ENCODE measurements at places on chromosomes 12 and 14. TPM values are rescaled to one million over a fixed set of nuclear protein-coding genes. Genes with fewer than 3 reads are reported as not detected.

The C14orf132 gene
- 33.5 TPM for polyA plus RNA-seq

DNA sequence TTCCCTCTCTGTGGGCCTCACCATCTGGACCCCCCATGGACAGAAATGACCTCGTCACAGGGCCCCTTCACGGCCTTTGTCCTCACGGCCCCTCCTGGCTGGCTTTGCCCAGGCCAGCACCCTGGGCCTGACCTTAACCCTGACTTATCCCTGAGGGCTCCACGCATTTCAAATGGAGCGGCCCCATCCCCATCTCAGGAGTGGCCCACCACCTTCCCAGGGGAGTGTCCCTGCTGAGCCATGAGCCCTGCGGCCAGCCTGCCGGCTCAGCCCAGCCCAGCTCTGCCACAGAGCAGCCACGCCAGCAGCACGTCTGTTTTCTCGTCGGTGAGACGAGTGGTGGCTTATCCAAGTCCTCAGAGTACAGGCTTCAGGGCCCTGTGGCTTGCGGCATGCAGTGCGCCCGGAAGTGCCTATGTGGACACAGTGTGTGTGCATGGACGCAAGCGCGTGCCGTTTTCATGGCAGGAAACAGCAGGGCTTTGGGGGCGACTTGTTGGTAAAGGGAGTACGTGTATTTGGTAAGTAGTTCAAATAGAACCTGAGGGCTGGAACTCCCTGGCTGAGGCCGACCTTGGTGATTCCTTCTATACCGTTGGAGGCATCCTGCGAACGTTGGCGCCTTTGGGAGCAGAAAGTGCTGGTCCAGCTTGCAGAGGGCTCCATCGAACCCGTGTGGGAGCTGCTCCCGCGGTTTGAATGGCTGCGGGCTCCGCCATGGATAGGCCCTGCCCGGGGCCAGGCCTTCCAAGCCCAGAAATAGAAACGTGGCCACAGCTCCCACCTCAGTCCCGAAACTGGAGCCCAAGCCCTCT is 52.1 kb downstream of the LRCOL1 start:
- DNase-seq, result no peak

DNA sequence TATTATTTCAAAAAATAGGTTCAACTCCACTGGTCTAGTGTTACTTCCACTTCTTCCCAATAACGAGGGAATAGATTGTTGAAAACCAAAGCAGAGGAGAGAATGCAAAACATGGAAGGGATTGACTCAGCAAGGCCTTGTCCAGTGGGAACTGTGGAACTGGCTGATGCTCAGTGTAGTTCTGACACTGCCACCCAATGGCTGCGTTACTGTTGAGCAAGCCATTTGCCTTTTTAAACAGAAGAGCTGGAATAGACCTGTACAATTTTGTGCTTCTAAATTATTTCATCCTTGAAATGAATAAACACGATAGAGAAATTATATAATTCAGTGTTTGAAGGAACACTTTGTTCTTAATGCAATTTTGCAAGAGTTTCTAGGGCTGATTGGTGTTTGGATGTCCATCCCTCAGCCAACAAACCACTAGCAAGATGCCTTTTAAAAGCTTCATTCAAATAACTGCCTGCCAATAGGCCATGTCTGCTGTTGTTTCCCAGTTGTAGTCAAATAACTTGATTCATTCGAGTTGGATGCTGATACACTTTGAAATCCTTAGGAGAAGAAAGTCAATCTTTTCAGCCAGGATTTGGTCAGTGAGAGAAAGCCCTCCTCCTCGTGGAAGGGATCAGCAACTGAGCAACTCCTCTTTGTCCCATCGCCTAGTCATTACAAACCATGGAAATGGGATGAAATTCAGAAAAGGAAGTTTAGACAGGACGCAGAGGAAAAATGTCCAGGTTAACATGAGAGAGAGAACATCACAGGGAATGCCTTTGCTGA is 7.3 kb upstream of the MGP start:
- no peak for DNase-seq

DNA sequence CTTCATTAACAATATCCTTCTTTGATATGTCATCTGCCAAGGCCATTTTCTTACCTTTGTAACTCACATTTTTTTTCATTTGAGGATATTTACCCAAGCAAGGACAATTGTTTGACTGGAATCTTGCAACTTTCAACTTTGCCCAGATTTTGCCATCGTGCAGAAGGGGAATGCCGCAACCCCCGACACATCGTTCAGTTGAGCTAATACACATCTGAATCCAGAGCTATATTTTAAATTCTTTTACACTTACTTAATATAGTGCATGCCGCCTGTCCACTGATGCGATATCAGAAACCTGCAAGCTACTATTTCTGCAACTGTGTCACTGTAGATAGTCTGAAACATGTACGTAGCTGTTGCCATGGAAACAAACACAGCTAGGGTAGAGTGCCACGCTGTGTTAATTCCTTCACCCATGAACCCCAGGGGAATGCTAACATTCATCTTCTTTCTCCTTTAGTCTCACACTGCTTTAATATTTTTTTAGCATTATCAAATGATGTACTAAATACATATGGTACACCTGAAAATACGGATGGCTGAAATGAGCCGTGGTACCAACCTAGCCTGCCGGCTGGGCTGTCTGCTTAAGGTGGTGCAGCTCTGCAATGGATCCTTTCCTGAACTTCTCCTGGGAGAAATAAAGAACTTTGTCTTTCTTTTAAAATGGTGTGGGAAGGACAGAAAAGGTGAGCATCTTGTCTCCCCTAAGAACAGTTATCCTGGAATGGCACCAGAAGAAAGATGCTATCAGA is 77.0 kb upstream of the FOXN3 start:
- no peak for DNase-seq

The GDF3 gene
- not detected for polyA plus RNA-seq

- no peak for DNase-seq
Observed at GRCh38 chr14:71952381-71953363, 20.4 kb downstream of the RGS6 start.

DNA sequence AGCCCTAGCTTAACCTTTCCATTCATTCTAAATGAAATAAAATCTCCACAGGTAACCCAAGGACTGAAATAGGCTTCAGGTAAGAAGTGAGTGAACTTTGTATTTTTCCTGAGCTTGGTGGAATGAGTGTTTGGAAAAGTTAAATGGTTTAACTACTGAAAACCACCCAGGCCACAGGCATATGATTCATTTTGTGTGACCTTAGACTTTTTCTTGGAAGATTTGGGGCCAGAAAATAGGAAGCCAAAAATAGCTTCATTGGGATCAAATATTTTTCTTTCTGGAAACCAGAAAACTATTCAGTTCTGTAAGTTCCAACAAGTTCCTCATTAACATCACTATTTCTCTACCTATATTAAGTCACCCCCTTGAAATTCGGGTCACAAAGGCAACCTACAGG is 212.6 kb downstream of the PCNX1 start:
- DNase-seq, result no peak

GRCh38 chr14:65042296-65042695 is 55.6 kb downstream of the FNTB start:
- no peak for DNase-seq

GRCh38 chr14:58765418-58765831 is 127.7 kb downstream of the DACT1 start:
- DNase-seq, result no peak

DNA sequence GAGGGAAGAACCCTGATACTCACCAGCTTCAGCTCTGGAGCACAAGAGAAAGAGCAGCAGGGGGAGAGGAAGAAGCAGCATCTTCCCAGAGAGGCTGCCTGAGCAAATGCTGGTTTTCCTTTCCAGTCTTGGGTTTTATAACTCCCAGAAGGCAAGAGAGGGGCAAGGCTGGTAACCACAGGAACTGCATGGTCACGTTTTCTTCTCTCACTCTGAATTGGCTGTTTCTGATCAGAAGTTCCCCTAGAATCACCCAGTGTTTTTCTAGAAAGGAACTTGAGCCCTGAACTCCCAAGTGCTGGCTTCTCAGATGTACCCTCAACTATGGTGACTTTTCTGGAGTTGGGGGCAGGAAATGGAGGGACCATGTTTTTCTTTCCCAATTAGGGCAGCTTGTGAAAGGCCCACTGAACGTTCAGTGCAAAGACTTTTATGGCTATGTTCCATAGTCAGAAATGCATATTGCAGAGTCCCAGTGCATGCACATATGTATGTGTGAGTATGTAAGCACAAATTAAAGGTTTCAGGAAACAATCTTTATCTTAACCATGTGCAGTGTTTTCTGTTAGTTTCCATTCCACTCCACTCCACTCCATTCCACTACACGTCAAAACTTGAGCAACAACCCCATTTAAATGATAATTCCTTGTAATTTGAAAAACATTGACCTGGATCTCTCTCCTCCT is at the start of gene CMA1:
CMA1 (minus strand) TSS at position 111 of the 686 bp plus-strand sequence; CDS start at position 81, 30 bp downstream.
- DNase-seq, result no peak
